Small intestine (tissue), 16 donors: ENCODE measurements at places on chromosomes 2 and 18.

- DNase-seq, result no peak
Measured at GRCh38 chr2:158975271-158975921, 7.0 kb downstream of the TANC1 start.

GRCh38 chr2:213220967-213221603, 63.2 kb upstream of the SPAG16 start:
- DNase-seq, result no peak

GRCh38 chr2:66445925-66446871, 11.3 kb downstream of the MEIS1 start:
- DNase-seq, result no peak

GRCh38 chr2:240466579-240467148, 31.2 kb downstream of the GPC1 start:
- no peak for DNase-seq

GRCh38 chr2:171432206-171432968, 1.4 kb downstream of the METTL8 start:
- DNase-seq, result no peak

GRCh38 chr2:176280156-176280555, 10.9 kb downstream of the MTX2 start:
- DNase-seq, result no peak
